Activated CD4-positive, CD25-positive, alpha-beta regulatory T cell treated with anti-CD3 and anti-CD28 coated beads, Interleukin-2, amount 50 U/mL, for 16 hours (primary cell): ENCODE measurements at places on chromosomes 13 and 19.

DNA sequence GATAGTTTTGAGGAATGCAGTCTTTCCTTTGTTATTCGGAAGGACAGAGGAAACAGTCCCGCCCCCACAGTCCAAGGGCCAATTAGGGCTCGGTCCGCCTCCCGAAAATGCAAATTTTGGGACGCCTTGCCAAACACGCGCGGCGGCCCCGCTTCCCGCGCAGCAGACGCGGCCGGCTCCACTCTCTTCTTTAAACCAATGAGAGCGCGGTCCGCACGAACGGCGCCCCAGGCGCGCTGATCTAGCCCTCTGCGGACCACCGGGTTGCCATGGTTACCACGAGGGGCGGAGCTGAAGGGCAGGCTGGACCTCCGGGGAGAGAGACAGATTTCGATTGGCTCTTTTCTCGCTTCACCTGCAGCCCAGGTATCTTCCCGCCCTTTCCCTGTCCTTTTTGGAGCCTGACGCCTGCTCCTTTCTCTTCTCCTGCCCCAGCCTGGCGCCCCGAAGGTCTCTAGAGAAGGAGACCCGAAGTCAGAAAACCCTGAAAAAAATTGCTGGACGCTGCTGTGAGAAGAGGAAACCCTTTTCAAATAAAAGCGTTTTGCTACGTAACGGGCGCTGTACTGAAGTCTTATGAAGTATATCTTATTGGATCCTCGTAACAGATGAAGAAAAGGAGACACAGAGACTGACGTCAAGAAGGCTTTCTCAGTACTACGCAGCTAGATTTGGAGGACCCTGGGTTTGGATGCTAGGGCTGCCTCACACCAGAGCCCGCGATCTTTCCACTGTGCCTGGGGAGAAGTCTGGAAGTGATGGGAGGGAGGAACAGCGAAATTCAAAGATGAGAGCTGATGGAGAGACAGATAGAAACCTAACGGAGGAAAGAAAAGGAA, 2.0 kb downstream of the PTH2 start:
- no peak for DNase-seq

DNA sequence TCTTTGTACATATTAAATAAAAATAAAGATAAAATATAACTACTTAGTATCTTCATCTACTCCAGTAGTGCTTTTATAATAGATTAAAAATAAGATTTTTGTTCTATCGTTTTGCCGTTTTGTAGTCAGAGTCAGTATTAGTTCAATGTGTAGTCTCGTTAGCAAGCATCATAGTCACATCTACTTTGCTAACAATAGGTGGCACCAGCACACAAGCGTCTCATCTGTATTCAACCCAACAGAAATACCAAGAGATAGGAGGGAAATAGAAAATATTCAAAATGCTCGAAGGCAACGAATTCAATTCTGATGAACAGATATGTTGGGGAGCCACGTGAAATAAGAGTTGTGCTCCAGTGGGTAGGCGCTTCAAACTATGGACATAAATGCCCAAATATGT, 21.4 kb upstream of the MICU2 start:
- DNase-seq: no peak

DNA sequence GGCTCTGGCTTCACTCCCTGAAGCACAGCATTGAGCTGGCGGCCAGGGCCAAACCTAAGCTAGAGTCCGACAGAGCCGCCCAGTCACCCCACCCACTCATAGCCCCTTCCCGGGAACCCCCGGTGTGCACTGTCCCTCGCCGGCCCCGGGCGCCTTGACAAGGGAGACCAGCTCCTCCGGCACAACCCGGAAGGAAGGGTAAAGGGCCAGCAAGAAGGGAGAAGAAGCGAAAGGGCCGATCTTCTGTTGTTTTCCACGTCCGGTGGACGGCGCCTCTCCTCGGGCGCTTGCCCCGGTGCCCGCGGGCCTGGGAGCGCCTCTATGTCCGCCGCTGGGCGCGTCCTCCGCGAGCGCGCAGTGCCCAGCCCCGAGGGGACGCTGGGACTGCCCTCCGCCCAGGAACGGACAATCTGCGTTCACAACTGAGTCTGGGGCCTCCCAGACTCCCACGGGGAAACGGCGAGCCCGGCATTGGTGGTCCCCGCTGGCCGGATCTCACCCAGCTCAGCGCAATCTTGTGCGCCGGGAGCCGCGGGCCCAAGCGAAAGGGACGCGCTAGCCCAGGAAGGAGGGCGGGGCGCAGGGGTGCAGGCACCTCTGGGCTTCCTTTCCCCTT, 172.5 kb upstream of the MIR17HG start:
- no peak for DNase-seq

- no peak for DNase-seq
Observed at GRCh38 chr13:44031555-44031954, 151.9 kb downstream of the LACC1 start.
